Mesenteric fat pad (tissue), 1 donor: ENCODE measurements at places on chromosomes 7 and 10. TPM values are rescaled to one million over a fixed set of nuclear protein-coding genes. Genes with fewer than 3 reads are reported as not detected.

DNA sequence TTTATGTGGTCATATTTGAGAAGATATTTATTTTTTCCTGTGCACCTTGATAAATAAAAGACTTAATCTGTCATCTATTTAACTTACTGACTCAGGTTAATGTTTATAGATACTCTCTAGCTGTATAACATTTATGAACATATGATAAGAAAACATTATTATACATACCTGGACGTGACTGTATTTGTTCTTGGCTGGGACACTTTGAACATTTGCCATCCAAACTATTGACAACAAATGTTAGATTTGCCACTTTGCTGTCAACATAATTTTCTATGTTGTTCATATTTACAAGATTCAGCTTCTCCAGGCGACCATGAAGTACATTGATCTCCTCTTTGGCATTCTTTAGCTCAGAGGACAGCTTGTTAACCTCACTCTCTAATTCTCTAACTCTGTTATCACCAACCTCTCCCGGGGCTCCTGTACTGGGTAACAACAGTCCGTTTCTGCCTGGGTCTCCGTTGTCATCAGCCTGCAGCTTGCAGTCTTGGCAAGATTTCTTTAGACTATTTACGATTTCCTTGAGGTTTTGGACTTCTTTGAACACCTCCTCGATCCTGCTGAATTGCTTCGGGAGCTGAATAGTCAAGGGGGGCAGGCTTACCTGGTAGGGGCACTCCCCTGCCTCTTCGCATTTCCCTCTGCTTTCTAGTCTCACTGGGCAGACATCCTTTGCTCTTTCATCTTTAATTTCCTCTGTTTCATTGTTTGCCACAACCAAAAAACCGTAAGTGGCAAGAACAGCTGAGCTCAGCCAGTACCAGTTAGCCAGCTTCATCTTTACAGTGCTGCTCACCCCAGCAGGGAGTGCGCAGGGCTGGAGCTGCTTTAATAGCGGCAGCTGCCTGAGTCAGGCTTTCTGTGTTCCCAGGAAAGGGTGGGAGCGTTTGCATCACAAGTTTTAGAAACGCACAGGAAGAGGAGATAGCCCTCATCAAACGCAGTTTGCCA, at the start of gene FGL2:
FGL2 (minus strand) TSS at position 807 of the 954 bp plus-strand sequence; CDS start at position 781, 26 bp downstream.
- no peak for DNase-seq

GHRHR gene
- total RNA-seq: not detected

GRID1 gene
- total RNA-seq: 2.1 TPM

SEMA4G gene
- total RNA-seq: 1.4 TPM

DNA sequence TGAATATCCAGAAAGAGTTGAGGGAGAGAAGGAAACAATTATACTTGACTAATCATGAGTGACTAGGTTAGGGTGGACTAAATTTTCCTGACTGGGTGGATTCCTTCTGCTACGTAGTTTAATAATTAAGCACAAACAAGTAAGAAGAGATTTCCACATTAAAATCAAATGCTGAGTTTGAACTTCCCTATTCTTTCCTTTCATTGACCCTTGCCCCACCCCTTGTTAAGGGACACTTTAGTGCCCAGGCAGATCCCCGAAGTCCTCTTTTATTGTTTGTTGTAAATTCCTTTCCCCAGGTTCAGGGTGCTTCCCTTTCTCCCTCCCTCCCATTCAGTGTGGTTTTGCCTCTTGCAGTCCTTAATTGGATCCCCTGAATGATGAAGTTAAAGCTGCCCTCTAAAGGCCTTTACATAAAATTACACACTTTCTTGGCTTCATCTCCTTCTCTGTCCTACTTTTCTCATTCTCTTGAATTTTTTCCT, 8.8 kb upstream of the SPAM1 start:
- no peak for DNase-seq

DNA sequence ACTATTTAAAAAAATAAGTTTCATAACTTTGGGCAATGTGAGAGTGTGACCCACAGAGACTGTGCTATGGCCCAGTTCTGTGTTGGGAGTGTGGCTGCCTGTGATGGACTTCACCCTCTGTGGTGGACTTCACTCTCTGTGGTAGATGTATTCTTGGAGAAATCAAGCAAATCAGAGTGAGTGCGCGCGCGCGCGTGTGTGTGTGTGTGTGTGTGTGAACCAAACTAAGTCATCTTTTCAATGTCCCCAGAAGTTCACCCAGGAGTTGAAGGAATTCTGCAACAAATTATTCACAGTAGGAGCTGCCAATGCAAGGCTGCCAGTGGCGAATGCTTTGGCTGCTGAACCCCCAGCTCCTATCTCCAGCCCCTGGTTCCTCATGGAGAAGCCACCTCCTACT, 184.5 kb downstream of the ADAM12 start:
- no peak for DNase-seq

TSPAN12 gene
- total RNA-seq: 7.2 TPM

WEE2 gene
- not detected for total RNA-seq

DNA sequence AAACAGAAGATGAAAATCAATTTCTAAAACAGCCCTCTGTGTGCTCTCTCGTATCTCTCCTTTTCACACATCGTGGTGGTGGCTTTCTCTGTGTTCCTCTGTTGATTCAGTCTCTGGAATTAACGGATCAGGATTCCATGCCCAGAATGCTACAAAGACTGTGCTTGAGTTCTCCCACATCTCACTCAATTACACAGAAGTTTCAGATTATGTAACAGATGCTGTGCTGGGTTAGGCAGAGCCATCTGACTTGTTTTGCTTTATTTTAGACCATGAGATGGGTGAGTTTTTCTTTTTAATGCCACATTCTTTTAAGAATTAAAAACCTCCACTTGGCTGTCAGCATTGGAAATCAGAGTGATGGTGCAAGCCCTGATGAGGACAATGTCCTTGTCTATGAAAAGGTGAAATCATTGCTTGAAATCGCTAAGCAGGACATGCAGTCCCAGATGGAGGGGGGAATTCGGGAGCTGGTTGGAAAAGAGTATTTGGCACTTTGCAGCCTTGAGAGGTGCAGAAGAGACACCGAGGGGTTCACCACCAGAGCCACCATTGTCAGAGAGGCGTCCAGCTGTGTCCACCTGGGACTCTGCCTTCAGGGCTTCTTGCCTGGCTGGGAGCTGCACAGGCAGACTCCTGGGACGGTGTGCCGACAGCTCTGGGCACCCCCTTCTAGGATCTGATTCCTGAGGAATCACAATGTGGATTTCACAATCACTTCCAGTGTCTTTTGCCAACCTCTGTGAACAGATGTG, 80.4 kb downstream of the EGFR start:
- no peak for DNase-seq

GRCh38 chr7:18426564-18427226, 68.9 kb upstream of the HDAC9 start:
- DNase-seq: no peak

GRCh38 chr7:133796782-133797745, 330.1 kb upstream of the LRGUK start:
- DNase-seq: no peak

ABCC2 gene
- total RNA-seq: 2.8 TPM

FKBP9 gene
- 113 TPM for total RNA-seq

GRCh38 chr10:79260811-79261740, 86.2 kb upstream of the PPIF start:
- DNase-seq: no peak

BAG3 gene
- 83.3 TPM for total RNA-seq

- no peak for DNase-seq
These were observed 1192.0 kb upstream of the PHF14 start for GRCh38 chr7:9781710-9782109.

NEUROD6 gene
- not detected for total RNA-seq

DNA sequence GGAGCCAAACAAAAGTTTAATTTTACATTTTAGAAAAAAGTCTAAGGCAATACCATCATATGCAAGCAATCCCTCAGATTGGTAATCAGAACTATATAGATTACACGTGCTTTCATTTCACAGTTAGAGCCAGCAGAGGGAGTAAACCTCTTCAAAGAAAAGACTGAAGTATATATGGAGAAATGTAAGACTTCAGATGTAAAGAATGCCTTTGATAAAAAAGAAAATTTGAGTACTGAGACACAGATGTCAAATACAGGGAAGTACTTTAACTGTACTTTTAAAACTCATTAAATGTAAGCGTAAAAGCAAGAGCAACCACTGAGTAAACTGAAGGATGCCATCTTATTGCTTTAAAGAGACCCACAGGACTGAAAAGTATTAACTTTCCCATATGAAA, 101.4 kb upstream of the FAM133B start:
- no peak for DNase-seq

DNA sequence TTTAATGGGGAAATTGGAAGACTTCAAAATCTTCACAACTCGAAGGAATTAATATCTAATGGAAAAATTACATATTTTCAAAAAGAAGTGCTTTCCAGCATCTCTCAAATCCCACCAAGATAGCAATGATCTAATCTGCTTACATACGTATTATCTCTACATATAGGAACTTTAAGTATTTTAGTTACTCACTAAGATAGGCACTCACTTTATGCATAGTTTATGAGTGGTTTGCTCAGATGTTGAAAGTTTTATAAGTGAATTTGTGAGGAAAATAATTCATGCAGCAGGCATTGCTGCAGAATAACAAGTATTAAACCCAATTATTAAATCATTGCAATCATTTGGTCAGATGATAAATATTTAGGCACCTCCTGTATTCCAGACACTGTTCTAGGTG, 2.3 kb upstream of the CYTH3 start:
- no peak for DNase-seq

FAM237B gene
- not detected for total RNA-seq

SUN3 gene
- total RNA-seq: not detected

GRCh38 chr10:8365935-8366911, 311.7 kb downstream of the GATA3 start:
- DNase-seq: no peak

PKD2L1 gene
- total RNA-seq: 0.39 TPM

LRRD1 gene
- not detected for total RNA-seq

DHX32 gene
- total RNA-seq: 29.6 TPM

DNA sequence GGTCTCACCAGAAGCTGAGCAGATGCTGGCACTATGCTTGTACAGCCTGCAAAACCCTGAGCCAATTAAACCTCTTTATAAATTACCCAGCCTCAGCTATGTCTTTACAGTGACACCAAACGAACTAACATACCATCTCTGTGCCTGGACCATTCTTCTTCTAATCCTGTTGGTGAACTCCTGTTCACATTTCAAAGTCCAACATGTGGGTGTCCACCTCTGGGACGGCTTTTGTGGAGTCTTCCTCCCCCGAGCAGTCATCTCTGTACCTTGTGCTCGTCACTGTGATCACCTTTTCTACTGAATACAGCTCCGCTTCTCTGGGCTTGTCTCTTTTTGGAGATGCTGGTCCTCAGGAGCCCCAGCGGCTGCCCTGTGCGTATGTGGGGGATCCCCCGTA, 7.4 kb upstream of the ESYT2 start:
- DNase-seq: peak; percentile 53

GRCh38 chr10:19815036-19815730, 1.0 kb upstream of the PLXDC2 start:
- DNase-seq: no peak

- no peak for DNase-seq
These were observed 8.4 kb downstream of the THAP5 start for GRCh38 chr7:108561047-108561619.

MDFIC gene
- total RNA-seq: 125 TPM

DNA sequence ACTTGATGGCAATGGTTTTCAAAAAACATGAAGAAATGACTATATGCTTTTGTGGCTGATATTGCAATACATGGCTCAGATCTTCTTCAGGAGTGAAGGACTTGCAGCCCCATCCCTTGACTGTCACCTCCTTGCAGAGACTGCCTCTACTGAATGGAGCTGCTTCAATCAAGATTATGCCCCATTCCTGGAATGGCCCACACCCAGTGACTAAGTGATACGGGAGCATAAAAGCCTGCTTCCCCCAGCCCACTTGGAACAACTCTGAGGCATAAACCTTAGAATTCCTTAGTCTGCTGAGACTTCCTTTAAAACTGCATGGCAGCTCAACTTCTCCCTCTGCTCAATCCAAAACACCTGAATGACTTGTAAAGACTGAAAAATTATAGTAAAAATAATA, 957.1 kb downstream of the SORCS3 start:
- DNase-seq: no peak

- DNase-seq: no peak
These were observed 55.3 kb downstream of the TFAM start for GRCh38 chr10:58440484-58440883.

- DNase-seq: peak; percentile 86
These were observed 54.8 kb upstream of the CACUL1 start for GRCh38 chr10:118809357-118810220.

DNA sequence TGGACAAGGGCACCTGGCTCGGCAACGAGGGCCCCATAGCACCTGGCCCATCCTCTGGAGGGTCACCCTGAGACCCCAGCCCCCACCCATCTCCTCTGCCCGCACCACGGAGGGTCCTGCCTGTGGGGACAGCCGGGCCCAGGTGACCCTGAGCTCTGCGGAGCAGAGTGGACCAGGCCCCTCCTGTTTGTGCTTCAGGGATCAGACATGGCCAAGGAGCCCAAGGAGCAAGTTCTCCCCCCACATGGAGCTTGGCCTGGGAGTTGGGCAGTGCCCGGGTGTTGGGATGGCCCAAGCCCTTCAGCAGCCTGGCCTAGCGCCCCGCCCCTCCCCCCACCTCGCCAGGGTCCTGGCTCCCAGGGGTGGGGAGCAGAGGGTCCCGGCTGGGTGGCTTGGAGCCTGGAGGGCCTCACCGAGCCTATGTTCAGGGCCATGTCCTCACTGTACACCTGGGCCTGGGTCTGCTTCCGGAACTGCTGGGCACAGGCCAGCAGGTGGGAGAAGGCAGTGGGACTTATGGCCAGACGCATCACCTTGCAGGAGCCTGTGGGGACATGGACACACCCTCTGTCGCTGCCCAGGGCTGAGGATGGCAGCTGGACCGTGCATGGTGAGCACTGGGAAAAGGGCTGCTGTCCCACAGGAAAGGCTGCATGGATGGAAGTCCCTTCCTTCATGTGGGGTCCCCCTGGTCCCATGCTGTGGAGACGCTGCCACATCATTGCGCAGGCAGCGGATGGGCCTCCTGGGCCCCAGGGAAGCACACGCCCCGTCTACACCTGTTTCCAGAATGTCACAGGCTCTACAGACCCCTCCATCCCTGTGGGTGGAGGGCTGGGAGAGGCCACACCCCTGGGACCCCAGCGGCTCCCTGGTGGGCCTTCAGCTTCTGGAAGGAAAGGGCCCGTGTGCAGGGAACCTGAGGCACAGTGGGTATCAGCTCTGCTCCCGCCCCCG, 49.2 kb upstream of the NKX6-2 start:
- peak; percentile 87 for DNase-seq

CALML5 gene
- total RNA-seq: not detected

PRF1 gene
- total RNA-seq: 4.0 TPM

GRCh38 chr10:100779329-100779728, 33.9 kb downstream of the PAX2 start:
- peak; percentile 78 for DNase-seq

- no peak for DNase-seq
These were observed 102.2 kb downstream of the RBM20 start for GRCh38 chr10:110746254-110746826.

CDK1 gene
- 0.45 TPM for total RNA-seq

GRCh38 chr7:4610768-4611467, 71.2 kb upstream of the FOXK1 start:
- no peak for DNase-seq
